ENCODE measurements at places on chromosomes 4 and X.

GRCh38 chrX:12974796-12975669 lies at the start of gene TMSB4X:
TSS of gene TMSB4X (plus strand) at chrX:12975110.
- peak within 1 kb of the TSS; percentile 99 for H3K27ac ChIP-seq
- DNase-seq: peak; percentile 89
- H3K36me3 ChIP-seq: peaks cover 60% of the 10 kb centered on the region
- H3K4me1 ChIP-seq: peaks cover 39% of the 10 kb centered on the region
- H3K4me3 ChIP-seq: peak within 1 kb of the TSS; percentile 97

DNA sequence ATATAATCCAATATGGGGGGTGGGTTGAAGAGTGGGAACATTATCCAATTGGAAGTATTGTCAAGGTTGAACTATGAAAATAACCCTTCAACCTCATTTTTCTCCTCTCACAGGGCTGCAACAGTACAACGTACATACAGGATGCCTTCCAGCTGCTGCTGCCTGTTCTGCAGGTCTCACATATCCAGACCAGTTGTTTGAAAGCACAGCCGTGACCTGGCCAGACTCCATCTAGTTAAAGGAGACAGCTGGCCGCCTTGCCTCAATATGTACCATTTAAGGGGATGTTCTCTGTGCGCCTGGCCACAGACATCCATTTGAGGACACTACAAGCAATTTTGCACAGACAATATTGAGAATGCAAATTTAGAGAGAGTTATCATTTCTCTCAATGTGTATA lies 75.7 kb downstream of the FAM114A1 start:
- H3K27ac ChIP-seq: no peak overlapping the region
- peaks cover 10% of the 10 kb centered on the region for H3K4me1 ChIP-seq
- no peak overlapping the region for H3K4me3 ChIP-seq
- DNase-seq: no peak

DNA sequence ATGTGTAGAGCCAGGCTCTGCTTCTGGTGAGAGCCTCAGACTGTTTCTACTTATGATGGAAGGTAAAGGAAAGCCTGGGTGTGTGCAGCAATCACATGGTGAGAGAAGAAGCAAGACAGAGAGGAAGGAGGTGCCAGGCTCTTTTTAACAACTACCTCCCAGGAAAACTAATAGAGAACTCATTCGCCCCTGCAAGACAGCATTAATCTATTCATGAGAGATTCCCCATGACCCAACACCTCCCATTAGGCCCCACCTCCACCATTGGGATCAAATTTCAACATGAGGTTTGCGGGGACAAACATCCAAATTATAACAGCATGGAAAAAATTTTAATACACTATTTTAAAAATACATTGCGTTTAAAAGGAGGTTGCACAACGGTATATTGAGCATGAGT lies 24.7 kb upstream of the GRIA3 start:
- no peak for DNase-seq
- no peak overlapping the region for H3K4me3 ChIP-seq
- no peak overlapping the region for H3K27ac ChIP-seq
- no peaks in the 10 kb centered on the region for H3K4me1 ChIP-seq
- H3K36me3 ChIP-seq: no peaks in the 10 kb centered on the region
- no peaks in the 10 kb centered on the region for H3K27me3 ChIP-seq

DNA sequence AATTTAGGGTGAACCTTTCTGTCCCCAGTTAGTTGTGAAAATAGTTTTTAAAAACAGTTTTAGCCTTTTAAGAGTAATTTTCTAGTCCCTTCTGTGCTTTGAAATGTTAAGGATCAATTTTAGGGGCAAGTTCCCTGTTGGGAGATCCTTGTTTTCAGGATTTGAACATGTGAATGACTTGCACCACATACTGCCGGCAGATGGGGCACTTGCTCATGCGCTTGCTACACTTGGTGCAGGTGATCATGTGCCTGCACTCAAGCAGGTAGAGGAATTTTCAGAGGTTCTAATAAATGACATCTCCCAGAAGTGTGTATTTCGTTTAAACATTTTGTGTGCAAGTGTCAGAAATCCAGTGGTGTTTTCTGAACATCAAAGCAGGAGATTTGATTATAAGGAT lies 195.9 kb downstream of the CHM start:
- H3K27me3 ChIP-seq: no peaks in the 10 kb centered on the region
- H3K27ac ChIP-seq: no peak overlapping the region
- H3K4me3 ChIP-seq: no peak overlapping the region
- peak; percentile 40 for DNase-seq

DNA sequence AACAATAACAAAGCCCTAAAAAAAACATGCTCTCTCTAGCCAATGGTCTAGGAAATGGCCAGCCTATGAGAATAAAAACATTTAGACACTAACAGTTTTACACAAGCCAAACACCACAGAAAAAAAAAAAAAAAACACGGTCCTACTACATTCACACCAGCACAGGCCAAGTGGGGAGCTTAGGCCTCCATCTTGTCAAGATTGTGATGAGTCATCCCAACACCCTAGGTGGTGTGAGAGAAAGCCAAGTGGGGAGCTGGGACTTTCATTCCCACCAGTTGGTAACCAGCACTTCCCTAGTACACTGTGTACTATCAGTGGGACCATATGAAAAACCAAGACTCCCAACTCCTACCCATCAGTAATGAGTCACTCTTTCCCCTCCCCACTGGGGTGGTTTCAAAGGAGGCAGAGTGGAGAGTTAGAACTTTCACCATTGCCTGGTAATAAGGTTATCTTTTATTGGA lies 95.6 kb downstream of the ADAMTS3 start:
- no peak overlapping the region for H3K4me3 ChIP-seq
- H3K4me1 ChIP-seq: no peaks in the 10 kb centered on the region
- H3K36me3 ChIP-seq: no peaks in the 10 kb centered on the region
- H3K27ac ChIP-seq: no peak overlapping the region
- no peak for DNase-seq

- H3K27me3 ChIP-seq: no peaks in the 10 kb centered on the region
- no peak overlapping the region for H3K4me3 ChIP-seq
- H3K27ac ChIP-seq: no peak overlapping the region
- DNase-seq: no peak
Measured at GRCh38 chr4:174277433-174277832, 6.0 kb downstream of the FBXO8 start.

GRCh38 chr4:89164400-89164799 lies 53.1 kb downstream of the TIGD2 start:
- H3K27ac ChIP-seq: no peak overlapping the region
- no peak overlapping the region for H3K4me3 ChIP-seq
- no peaks in the 10 kb centered on the region for H3K36me3 ChIP-seq
- no peaks in the 10 kb centered on the region for H3K4me1 ChIP-seq

- DNase-seq: no peak
- H3K36me3 ChIP-seq: peaks cover 8% of the 10 kb centered on the region
- no peaks in the 10 kb centered on the region for H3K4me1 ChIP-seq
- no peaks in the 10 kb centered on the region for H3K27me3 ChIP-seq
- H3K27ac ChIP-seq: no peak overlapping the region
Measured at GRCh38 chr4:101315786-101316185, 31.5 kb downstream of the PPP3CA start.

DNA sequence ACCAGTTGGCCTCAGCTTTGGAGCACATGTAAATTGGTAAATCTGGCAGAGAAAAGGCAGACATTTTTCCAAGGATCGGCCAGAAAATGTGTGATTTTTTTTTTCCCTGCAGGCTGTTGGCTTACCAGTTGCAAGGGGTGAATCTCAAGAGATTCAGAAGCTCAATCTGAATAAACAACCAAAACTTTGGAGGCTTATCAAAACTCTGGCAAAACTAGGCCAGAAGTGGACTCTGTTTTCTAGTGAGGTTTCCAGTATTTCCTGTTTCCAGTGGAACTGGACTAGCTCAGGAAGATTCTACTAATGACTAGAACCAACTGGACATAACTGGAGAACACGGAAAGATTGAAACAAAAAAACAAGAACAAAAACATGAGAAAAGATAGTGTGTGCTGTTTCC lies 191.3 kb downstream of the SMIM20 start:
- H3K4me1 ChIP-seq: peaks cover 7% of the 10 kb centered on the region
- no peak for DNase-seq
- H3K27ac ChIP-seq: no peak overlapping the region
- no peaks in the 10 kb centered on the region for H3K36me3 ChIP-seq
- peaks cover 8% of the 10 kb centered on the region for H3K27me3 ChIP-seq

DNA sequence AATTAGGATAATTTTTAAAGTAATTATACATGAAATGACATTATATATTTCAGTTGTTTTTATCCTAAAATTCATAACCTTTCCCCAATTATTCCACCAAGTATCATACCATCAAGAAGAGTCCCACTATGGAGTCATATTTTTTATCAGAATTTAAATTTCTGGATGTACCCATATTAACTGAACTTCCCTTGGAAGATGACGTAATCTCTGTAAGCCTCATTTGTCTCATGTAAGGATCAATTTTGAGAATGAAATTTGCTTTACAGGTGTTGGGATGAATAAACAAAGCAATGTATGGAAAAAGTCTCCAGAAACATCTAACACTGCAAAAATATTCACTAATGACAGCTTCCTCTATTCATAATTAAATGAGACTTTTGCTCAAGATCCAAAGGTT lies 147.5 kb downstream of the NPFFR2 start:
- no peaks in the 10 kb centered on the region for H3K27me3 ChIP-seq
- no peak for DNase-seq
- H3K27ac ChIP-seq: no peak overlapping the region
- H3K4me3 ChIP-seq: no peak overlapping the region
- no peaks in the 10 kb centered on the region for H3K36me3 ChIP-seq

GRCh38 chr4:138320030-138320429 lies 77.9 kb upstream of the SLC7A11 start:
- DNase-seq: no peak
- H3K4me1 ChIP-seq: no peaks in the 10 kb centered on the region
- H3K4me3 ChIP-seq: no peak overlapping the region
- no peaks in the 10 kb centered on the region for H3K36me3 ChIP-seq

- H3K27me3 ChIP-seq: no peaks in the 10 kb centered on the region
- no peaks in the 10 kb centered on the region for H3K4me1 ChIP-seq
- H3K36me3 ChIP-seq: peaks cover 8% of the 10 kb centered on the region
- no peak overlapping the region for H3K27ac ChIP-seq
- no peak overlapping the region for H3K4me3 ChIP-seq
Measured at GRCh38 chrX:21581479-21581878, 76.7 kb downstream of the KLHL34 start.

DNA sequence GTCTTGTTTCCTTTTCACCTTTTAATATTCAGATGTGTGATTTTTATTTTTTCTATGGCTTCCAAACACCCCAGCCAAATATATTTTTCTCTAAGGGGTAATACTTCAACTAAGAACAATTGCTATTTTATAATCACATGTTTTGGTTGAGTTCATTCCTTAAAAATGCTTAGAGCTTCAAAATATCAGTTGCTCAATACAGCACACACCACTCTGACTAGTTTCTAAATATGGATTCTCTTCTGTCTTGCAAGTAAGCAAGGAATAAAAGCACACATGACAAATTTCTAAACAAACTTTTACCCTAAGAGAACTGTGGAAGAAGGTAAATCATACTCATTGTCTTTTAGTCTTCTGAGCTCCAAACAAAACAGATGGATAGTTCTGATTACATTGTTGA lies 27.2 kb downstream of the ANTXR2 start:
- no peak overlapping the region for H3K27ac ChIP-seq
- H3K27me3 ChIP-seq: no peaks in the 10 kb centered on the region
- no peaks in the 10 kb centered on the region for H3K4me1 ChIP-seq
- DNase-seq: no peak
- peaks cover 53% of the 10 kb centered on the region for H3K36me3 ChIP-seq

- no peak for DNase-seq
- peaks cover 12% of the 10 kb centered on the region for H3K27me3 ChIP-seq
- H3K27ac ChIP-seq: no peak overlapping the region
- H3K36me3 ChIP-seq: peaks cover 1% of the 10 kb centered on the region
Measured at GRCh38 chr4:139814323-139815015, 148.8 kb downstream of the MGST2 start.

GRCh38 chr4:168562041-168562571 lies 65.3 kb downstream of the PALLD start:
- H3K36me3 ChIP-seq: no peaks in the 10 kb centered on the region
- no peak overlapping the region for H3K27ac ChIP-seq
- no peaks in the 10 kb centered on the region for H3K4me1 ChIP-seq
- no peak for DNase-seq

GRCh38 chr4:125267630-125268029 lies 47.1 kb upstream of the FAT4 start:
- H3K4me1 ChIP-seq: no peaks in the 10 kb centered on the region
- no peaks in the 10 kb centered on the region for H3K27me3 ChIP-seq
- H3K36me3 ChIP-seq: no peaks in the 10 kb centered on the region
- no peak for DNase-seq
- no peak overlapping the region for H3K27ac ChIP-seq

- H3K4me3 ChIP-seq: peak overlapping the region; percentile 75
- no peaks in the 10 kb centered on the region for H3K36me3 ChIP-seq
- peaks cover 32% of the 10 kb centered on the region for H3K4me1 ChIP-seq
- no peak overlapping the region for H3K27ac ChIP-seq
Measured at GRCh38 chr4:183399126-183399522, 45.3 kb upstream of the CDKN2AIP start.

- peak overlapping the region; percentile 96 for H3K4me3 ChIP-seq
- H3K27ac ChIP-seq: peak overlapping the region; percentile 98
- peaks cover 41% of the 10 kb centered on the region for H3K4me1 ChIP-seq
- H3K36me3 ChIP-seq: peaks cover 17% of the 10 kb centered on the region
Measured at GRCh38 chr4:40055511-40055862, 1.2 kb upstream of the N4BP2 start.

DNA sequence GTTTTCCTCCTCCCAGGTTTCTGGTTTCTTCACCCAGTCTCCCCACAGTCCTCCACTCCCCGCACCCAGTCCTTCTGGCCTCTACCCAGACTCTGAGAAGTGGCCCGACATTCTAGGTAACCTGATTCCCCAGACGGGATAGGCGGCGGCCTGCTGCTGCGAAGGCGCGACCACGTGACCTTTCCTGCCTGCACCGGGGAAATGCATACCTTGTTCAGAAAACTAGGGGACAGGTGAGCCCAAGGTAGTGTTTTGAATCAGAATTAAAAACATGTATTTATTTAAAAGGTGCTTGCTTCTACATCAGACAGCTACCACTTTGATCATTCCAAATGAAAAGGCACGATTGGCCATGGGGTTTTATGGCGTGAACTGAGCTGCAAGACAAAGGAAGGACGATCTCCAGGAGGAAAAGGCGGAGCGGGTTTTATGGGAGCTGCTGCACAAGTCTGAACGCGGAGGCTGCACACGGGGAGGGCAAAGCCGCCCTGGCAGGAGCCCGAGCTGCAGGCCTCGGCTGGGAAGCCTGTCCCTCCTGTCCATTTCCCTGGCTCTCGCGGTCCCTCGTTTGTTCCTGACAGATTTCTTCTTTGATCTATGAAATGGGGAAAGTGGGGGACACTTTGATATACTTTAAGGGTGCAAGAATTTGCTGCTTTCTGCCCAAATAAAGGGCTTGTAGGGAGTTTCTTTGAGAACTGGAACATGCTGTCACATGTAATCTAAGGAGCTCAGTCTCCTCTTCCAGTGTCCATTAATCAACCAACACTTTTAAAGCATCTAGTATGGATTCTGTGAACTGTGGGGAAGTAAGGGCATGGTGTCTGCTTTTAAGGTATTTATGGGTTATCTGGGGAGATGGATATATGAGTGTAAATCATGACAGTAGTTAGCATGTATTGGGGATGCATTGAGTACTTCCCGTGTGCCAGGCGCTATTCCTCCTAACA lies 150.9 kb downstream of the SPRY1 start:
- no peak overlapping the region for H3K4me3 ChIP-seq
- no peak overlapping the region for H3K27ac ChIP-seq
- DNase-seq: no peak
- no peaks in the 10 kb centered on the region for H3K27me3 ChIP-seq
